ENCODE measurements at places on chromosomes 1 and 21. TPM values are rescaled to one million over a fixed set of nuclear protein-coding genes. Genes with fewer than 3 reads are reported as not detected.

The KRTAP12-2 gene
- not detected for total RNA-seq

The BARHL2 gene
- total RNA-seq = not detected

The DNASE2B gene
- total RNA-seq = not detected

The TMEM125 gene
- total RNA-seq = 0.64 TPM

The SPRR1B gene
- total RNA-seq = 0.39 TPM

The RGS1 gene
- not detected for total RNA-seq

The GUCA2A gene
- total RNA-seq = not detected

The LCE1C gene
- total RNA-seq = not detected

The AMY2A gene
- not detected for total RNA-seq

The MYOC gene
- not detected for total RNA-seq

The AADACL4 gene
- not detected for total RNA-seq

The RHOU gene
- 3.5 TPM for total RNA-seq

The ISG20L2 gene
- 33.4 TPM for total RNA-seq

The COL16A1 gene
- total RNA-seq = 56.5 TPM

The LY9 gene
- not detected for total RNA-seq

DNA sequence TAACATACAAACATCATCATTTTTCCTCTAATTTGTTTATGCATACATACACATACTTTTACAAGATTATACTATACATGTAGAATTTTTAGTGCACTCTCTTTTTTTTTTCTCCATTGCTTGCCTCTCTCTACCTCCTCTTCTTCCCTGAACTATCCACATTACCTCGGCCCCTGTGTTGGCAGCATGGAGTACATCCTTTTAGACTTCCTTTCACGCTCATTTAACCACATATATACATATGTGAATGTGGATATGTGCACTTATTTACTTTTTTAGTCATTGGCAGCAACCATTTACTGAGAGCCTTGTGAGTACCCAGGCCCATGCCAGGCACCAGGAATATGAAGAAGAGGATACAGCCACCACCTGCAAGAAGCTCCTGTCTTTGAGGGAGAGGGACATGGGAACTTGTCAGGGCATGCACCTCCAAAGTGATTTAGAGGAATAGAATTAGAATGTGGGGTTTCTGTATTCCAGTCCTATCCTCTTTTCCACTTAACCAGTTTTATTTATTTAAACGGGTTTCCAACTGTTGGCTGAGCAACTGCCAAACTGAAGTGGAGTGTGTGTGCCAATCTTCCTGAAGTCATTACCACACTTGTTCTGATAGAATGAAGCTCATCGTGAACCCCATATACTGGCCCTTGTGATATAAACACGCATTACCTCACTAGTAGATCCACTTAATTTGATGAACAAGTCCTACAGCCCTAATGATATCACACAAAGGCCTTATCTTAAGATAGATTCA is 212.6 kb downstream of the TNR start:
- H3K36me3 ChIP-seq = no peaks in the 10 kb centered on the region
- no peaks in the 10 kb centered on the region for H3K4me1 ChIP-seq
- no peak overlapping the region for H3K27ac ChIP-seq
- peaks cover 8% of the 10 kb centered on the region for H3K27me3 ChIP-seq
- no peak overlapping the region for H3K4me3 ChIP-seq
- no peak for DNase-seq

- no peak overlapping the region for H3K27ac ChIP-seq
- no peaks in the 10 kb centered on the region for H3K36me3 ChIP-seq
- DNase-seq = no peak
- no peaks in the 10 kb centered on the region for H3K27me3 ChIP-seq
Measured at GRCh38 chr1:162885265-162885664, 24.3 kb upstream of the CCDC190 start.

DNA sequence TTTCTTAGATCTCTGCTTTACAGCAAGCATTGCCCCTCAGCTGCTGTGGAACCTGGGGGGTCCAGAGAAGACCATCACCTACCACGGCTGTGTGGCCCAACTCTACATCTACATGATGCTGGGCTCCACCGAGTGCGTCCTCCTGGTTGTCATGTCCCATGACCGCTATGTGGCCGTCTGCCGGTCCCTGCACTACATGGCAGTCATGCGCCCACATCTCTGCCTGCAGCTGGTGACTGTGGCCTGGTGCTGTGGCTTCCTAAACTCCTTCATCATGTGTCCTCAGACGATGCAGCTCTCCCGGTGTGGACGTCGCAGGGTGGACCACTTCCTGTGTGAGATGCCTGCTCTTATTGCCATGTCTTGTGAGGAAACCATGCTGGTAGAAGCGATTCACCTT is 33.4 kb upstream of the OR2B11 start:
- DNase-seq = no peak
- H3K4me1 ChIP-seq = no peaks in the 10 kb centered on the region
- H3K27me3 ChIP-seq = peaks cover 2% of the 10 kb centered on the region
- no peaks in the 10 kb centered on the region for H3K36me3 ChIP-seq
- no peak overlapping the region for H3K4me3 ChIP-seq

DNA sequence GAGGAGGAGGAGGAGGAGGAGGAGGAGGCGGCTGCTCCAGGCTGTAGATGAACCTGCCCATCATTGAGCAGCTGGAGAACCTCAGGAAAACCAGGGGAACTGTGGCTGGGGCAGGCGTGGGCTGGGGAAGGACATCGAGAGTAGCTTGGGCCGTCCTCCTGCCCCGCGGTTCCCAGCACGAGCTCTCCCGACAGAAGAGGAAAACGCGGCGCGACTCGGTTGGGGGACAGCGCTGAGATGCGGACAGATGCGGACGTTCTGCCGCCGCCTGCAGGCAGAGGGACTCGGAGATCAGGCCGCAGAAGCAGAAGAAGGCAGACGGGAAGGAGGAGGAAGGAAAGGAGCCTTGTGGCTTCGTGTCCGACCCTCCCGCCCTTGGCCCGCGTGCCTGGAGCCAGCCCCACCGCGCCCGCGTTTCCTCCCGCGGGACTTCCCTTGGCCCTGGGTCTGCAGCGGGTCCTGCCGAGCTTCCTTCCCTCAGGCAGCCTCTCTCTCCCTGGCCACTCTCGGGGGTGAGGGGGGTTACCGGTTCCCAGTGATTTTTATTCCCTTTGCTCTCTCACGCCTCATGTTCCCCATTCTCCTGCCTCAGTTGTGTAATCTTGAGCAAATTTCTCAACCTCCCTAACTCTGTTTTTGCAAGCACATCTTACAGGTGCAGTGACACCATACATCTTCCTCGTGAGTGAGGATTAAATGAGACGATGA is 1.7 kb upstream of the TNFRSF9 start:
- H3K4me1 ChIP-seq = peaks cover 14% of the 10 kb centered on the region
- H3K36me3 ChIP-seq = no peaks in the 10 kb centered on the region
- peak overlapping the region; percentile 25 for H3K4me3 ChIP-seq
- H3K27me3 ChIP-seq = peaks cover 14% of the 10 kb centered on the region
- no peak overlapping the region for H3K27ac ChIP-seq

DNA sequence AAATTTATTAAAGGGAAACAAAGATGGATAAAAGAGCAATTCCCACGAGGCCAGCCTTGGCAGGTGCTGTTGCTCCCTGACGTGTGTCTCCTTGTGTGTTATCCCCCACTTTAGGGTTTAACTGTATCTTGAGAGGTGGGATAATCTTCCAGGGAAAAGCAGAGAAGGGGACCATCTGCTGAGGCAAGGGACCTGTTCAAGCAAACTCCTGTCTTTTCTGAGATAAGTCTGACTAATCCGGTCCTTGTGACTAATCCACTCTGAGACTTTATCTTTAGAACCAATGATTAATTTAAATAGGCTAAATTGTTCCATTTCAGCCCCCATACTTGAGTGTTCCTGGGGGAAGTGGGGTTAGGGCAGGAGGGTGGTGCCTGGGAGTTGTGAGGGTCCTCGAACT is 163.6 kb downstream of the CAMTA1 start:
- no peaks in the 10 kb centered on the region for H3K36me3 ChIP-seq
- no peak overlapping the region for H3K27ac ChIP-seq
- H3K27me3 ChIP-seq = peaks cover 2% of the 10 kb centered on the region
- no peak overlapping the region for H3K4me3 ChIP-seq
- no peaks in the 10 kb centered on the region for H3K4me1 ChIP-seq

- no peak overlapping the region for H3K27ac ChIP-seq
- peaks cover 9% of the 10 kb centered on the region for H3K27me3 ChIP-seq
- no peaks in the 10 kb centered on the region for H3K36me3 ChIP-seq
- H3K4me1 ChIP-seq = peaks cover 3% of the 10 kb centered on the region
- no peak overlapping the region for H3K4me3 ChIP-seq
Measured at GRCh38 chr1:181179279-181179986, 90.9 kb downstream of the IER5 start.

DNA sequence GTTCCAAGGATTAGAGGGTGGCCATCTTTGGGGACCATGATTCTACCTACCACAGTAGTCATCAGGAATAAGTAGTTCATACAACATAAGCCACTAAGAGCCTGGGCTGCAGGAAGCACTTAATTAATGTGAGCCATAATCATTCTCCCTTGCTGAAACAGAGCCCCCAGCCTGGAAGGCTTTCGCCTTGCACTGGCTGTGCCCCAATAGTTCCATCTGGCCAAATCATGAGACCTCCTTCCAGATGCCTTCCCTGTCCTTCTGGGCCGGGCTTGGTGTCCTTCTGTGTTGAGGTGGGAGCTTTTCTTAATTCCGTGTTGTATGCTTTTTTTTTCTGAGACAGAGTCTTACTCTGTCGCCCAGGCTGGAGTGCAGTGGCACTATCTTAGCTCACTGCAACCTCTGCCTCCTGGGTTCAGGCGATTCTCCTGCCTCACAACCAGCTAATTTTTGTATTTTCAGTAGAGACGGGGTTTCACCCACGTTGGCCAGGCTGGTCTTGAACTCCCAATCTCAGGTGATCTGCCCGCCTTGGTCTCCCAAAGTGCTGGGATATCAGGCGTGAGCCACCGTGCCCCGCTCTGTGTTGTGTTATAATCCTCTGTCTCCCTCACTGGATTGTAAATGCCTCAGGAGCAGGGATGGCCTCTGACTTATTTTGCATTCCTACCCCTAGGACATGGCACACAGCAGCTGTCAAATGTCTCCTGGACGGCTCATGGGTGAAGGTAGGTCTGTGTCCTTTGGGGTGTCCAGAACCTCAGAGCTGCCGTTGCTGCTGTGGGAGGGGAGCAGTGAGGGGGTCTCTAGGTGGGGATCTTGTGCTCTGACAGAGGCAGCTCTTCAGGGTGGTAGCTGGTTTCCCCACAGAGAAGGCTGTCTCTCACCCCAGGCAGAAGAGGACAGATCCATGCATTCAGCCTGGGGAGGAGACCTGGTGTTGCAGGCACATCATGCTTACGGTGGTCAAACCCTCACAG is 10.1 kb downstream of the GNG4 start:
- H3K27me3 ChIP-seq = no peaks in the 10 kb centered on the region
- no peaks in the 10 kb centered on the region for H3K36me3 ChIP-seq
- H3K27ac ChIP-seq = no peak overlapping the region
- peaks cover 10% of the 10 kb centered on the region for H3K4me1 ChIP-seq

DNA sequence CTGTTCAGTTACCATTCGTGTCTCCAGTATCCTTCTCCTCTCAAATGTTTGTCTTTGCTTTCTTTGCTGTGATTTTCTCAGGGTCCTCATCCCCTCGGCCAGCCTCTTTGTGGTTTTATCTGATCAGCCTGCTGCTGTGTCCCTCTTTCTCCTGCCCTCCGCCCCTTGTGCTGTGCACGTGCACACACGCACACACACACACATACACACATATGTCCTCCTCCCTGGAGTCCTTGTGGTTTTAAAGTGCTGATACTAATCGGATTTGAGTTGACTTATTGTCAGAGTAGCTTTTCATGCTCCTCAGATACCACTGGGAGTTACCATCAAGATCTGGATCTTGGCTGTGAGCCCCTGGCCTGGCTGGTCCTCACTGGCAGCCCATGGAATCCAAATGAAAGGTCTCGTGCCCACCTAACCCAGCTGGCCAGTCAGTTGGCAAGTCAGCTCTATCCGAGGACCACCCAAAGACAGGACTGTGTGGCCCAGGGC is 34.1 kb downstream of the QSOX1 start:
- peaks cover 22% of the 10 kb centered on the region for H3K36me3 ChIP-seq
- no peak for DNase-seq
- no peaks in the 10 kb centered on the region for H3K27me3 ChIP-seq

DNA sequence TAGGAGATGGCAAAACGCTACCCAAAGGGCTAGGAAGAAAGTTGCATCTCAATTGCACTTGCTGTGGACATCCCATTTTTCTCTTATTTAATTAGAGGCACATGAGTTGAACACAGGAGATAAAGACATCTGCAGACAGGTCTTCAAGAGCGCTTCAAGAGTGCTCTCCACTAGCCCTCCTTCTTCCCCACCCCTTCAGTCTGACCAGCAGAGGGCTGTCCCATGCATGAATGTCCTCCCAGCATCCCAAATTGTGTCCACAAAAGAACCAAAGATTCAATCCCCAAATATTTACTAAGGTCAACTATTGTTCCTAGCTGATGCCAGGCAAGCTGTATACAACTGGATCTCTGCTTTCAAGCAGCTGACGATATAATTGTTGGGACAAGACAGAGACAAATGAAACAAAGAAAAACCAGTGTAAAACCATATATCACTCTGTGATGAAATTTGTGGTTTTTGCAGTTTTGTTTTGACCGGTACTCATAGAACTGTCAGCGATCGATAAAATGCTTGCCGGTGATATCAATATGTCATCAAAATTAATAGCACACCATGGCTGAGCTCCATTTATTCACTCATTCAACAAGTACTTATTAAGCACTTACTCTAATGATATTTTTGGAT is 174.2 kb downstream of the TNR start:
- no peak overlapping the region for H3K4me3 ChIP-seq
- H3K36me3 ChIP-seq = no peaks in the 10 kb centered on the region
- no peaks in the 10 kb centered on the region for H3K4me1 ChIP-seq
- DNase-seq = no peak

GRCh38 chr21:14480411-14481031 is 65.6 kb downstream of the SAMSN1 start:
- no peak overlapping the region for H3K27ac ChIP-seq
- H3K4me3 ChIP-seq = no peak overlapping the region
- no peaks in the 10 kb centered on the region for H3K4me1 ChIP-seq
- H3K36me3 ChIP-seq = no peaks in the 10 kb centered on the region
- no peak for DNase-seq

DNA sequence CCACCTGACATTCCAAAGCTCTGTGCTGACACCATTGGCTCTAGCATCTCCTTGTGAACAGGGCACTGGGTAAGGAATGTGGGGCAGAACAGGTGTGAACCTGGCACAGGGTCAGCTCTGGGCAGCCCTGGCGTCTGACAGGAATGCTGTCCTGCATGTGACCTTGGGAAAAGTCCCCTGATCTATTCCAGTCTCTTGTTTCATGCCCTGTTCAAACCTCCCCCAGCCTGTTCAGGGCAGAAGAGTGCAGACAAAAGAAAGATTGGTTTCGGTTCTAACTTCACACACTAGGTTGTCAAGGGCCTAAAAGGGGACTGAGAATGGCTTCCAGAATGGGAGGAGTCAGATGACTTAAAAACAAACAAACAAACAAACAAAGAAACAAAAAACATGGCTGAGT is 27.6 kb upstream of the SDHB start:
- no peaks in the 10 kb centered on the region for H3K36me3 ChIP-seq
- DNase-seq = no peak
- no peaks in the 10 kb centered on the region for H3K27me3 ChIP-seq
- no peaks in the 10 kb centered on the region for H3K4me1 ChIP-seq
- no peak overlapping the region for H3K4me3 ChIP-seq
- H3K27ac ChIP-seq = no peak overlapping the region

GRCh38 chr1:232877365-232878028 is 72.3 kb downstream of the MAP10 start:
- H3K4me1 ChIP-seq = peaks cover 3% of the 10 kb centered on the region
- no peaks in the 10 kb centered on the region for H3K36me3 ChIP-seq
- no peak overlapping the region for H3K27ac ChIP-seq
- DNase-seq = no peak
- peaks cover 11% of the 10 kb centered on the region for H3K27me3 ChIP-seq

- no peak overlapping the region for H3K4me3 ChIP-seq
- no peaks in the 10 kb centered on the region for H3K36me3 ChIP-seq
- no peak for DNase-seq
- peaks cover 5% of the 10 kb centered on the region for H3K4me1 ChIP-seq
Measured at GRCh38 chr1:12132078-12132477, 34.7 kb upstream of the TNFRSF1B start.

GRCh38 chr1:54593571-54594160 is 29.7 kb downstream of the FAM151A start:
- no peaks in the 10 kb centered on the region for H3K27me3 ChIP-seq
- no peak for DNase-seq
- H3K27ac ChIP-seq = no peak overlapping the region
